Fibroblast of lung (primary cell): ENCODE measurements at places on chromosomes 7 and 10.
A peak's percentile ranks its signal among the peaks of the same experiment; 100 is the strongest.

DNA sequence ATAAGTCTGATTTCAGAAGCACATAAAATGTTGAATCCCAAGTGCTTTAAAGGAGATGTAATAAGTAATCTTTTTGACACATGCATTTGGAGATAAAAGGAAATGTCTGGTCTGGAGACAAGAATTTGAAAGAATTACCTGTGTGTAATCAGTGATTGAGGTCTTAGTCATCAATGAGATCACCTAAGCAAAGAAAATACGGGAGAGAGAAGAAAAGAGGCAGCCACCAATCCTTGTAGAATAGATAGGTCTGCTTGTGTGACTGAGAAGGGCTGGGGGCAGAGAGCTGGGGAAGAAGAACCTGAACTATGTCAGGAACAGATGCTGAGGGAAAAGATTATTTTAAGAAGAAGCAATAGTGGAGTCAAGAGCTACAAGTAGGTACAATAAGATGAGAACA lies 49.3 kb upstream of the ITPRID1 start:
- no peak for DNase-seq

DNA sequence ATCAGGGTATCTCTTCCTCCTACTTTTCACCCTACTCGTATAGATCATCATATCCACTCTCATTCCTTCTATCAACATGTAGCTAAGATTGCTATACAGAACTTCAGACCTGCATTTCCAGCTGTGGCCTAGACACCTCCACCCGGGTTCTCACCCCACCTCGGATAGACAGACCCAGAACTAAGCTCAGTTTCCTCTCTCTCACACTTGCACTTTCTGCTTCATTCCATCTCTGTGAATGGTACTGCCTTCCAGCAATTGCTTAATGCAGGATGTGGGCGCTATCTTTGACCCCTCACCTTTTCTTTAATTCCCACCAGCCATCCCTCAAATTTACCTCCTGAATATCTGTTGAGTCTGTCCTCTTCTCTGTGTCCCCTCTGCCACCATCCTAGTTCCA lies 35.7 kb downstream of the AGK start:
- DNase-seq, result no peak

DNA sequence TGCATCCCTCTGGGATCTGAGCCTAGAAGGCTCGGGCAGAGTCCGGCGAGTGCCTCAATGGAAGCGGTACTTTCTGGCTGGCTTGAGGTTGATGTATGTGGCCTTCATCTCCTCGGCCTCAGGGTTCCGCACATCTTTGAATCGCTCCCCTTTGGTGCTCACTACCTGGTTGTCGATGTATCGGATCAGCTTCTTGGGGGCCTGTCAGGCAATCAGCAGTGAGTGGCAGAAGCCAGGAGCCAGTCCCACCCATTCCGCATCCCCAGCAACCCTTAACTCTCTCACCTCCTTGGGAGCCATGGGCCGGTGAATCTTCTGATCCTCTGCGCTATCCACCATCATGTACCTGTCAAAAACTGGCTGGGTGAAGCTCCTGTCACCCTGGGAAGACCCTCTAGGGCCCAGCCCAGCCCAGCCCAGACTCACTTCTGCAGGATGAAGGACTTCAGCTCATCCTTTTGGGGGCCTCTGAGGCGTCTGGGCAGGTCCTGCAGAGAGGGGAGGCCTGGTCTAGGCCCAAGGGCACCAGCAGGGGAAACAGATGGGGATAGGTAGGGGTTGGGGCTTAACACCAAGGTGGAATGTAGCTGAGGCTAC lies 2.8 kb downstream of the FBXL15 start:
- DNase-seq, result no peak

DNA sequence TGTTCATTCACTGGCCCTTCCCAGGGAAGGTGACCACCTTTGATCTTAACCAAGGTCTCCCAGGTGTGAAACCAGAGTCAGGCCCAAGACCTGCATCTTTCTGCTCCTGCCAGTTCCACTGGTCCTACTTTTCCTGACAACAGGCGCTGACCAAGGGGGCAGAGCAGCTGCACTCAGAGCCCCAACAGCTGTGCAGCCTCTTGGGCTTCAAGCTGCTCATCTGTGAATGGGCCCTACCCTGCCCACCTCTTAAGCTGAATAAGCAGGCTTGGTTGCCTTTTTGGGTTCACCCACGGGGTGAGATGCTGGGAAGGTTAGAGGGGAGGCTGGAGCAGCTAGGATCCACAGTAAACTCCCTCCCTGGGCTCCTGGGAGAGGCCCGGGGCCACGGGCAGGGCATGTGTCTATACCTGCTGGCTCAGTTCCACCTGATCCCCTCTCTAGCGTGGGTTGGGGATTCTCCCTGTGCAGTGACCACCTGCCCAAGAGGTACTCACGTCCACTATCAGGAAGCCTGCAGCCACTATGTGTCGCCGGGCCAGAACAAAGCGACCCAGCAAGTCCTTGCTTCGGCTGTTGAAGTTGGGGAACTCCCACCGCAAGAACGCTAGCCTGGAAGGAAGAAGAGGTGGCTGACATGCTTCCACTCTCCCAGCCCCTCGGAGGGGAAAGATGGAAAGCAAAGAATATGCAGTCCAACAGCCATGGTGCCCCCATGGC lies 10.6 kb downstream of the TBRG4 start:
- DNase-seq, result no peak

- DNase-seq, result no peak
Measured at GRCh38 chr10:111511751-111512150, 434.9 kb downstream of the ADRA2A start.

DNA sequence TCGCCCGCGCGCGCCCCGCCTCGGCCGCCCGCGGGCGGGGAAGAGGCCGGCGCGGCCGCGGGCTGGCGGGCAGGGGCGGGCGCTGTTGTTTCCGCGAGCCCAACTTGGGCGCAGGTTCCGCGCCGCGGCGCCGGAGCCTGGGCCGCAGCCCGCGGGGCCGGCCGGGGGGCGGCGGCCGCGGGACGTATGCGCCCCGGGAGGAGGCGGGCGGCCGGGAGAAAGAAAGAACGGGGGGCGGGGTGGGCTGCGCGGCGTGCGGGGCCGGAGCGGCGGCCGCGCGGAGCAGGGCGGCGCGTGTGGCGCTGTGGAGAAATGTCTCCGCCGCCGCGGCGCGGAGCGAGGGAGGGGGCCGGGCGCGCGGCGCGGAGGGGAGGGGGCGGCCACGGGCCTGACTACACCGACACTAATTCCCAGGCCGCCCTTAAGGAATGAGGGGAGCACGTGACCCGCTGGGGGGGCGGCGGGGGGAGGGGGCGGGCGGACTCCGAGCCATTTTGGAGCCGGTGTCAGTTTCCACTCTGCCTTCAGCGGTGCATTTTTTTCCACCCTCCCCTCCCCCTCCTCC lies at the start of gene BMI1:
BMI1 (plus strand) TSS at position 509 of the 565 bp plus-strand sequence. CDS start 5,351 bp downstream, outside the sequence.
- peak; percentile 77 for DNase-seq

- no peak for DNase-seq
Measured at GRCh38 chr7:47149208-47149839, 432.6 kb downstream of the TNS3 start.

DNA sequence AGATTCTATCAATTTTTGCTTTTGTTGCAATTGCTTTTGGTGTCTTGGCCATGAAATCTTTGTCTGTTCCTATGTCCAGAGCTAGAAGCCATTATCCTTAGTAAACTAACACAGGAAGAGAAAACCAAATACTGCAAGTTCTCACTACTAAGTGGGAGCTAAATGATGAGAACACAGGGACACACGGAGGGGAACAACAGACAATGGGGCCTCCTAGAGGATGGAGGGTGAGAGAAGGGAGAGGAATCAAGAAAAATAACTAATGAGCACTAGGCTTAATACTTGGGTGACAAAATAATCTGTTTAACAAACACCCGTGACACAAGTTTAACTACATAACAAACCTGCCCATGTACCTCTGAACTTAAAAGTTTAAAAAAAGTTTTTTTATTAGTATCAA lies 78.2 kb downstream of the ANKRD26 start:
- no peak for DNase-seq

DNA sequence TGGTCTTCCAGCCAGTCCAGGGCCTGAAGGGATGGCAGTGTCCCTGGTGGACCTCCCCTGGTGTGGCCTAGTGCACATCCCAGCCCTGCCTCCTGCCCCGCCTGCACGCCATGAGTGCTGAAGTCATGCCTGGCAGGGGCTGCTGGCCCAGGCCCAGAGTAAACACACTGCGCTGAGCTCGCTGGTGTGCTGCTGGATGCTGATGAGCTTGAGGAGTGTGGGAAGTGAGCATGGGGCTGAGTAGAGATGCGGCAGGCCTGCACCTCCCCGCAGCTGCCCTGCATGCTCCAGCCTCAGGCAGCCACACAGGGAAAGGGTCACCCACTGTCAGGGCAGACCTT lies 43.2 kb downstream of the HTRA1 start:
- DNase-seq, result peak; percentile 95

- peak; percentile 72 for DNase-seq
Measured at GRCh38 chr7:82740246-82740848, 296.8 kb upstream of the CACNA2D1 start.

- DNase-seq, result peak; percentile 59
Measured at GRCh38 chr10:22251751-22252223, 34.0 kb upstream of the EBLN1 start.

GRCh38 chr7:130890176-130891020 lies 156.4 kb upstream of the KLF14 start:
- DNase-seq, result no peak

GRCh38 chr7:18685971-18686370 lies 190.4 kb downstream of the HDAC9 start:
- DNase-seq, result peak; percentile 47

DNA sequence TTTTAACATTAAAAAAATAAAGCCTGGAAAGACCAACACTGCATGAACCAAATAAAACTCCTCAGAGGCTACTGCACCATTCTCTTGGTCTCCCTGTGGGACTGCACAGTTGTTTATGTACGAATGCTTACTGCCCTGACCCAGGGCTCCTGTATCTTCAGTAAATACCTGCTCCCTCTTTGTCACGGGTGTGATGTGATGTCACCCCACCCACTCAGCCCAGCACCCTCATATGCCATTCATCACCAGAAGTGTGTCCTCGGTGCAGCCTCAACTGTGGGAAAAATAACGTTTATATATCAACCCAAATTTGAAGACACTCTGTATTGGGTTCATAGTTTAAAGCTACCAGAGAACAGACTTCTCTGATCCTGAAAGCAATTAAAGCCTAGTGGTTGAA lies 14.0 kb upstream of the SH3PXD2A start:
- DNase-seq, result no peak

DNA sequence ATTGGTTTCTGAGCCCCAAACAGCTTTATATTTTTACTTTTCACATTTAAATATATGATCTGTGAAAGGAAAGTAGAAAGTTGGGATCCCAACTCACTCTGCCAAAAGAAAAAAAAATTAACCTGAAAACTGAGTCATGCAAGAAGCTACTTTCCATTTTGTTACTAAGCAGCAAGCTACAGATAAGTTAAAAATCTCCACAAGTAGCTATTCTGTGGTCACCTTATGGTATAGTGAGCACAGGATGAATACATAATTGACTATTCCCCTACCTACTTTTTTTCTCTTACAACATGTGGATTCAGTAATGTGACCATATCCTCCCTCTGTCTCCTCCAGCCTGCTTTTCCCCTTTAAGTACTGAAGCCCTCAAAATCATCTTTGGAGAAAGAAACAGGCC lies 30.3 kb upstream of the CREB3L2 start:
- no peak for DNase-seq

- DNase-seq, result no peak
Measured at GRCh38 chr10:59126991-59127390, 49.5 kb upstream of the PHYHIPL start.

- DNase-seq, result no peak
Measured at GRCh38 chr7:116317907-116318306, 107.6 kb downstream of the TES start.

DNA sequence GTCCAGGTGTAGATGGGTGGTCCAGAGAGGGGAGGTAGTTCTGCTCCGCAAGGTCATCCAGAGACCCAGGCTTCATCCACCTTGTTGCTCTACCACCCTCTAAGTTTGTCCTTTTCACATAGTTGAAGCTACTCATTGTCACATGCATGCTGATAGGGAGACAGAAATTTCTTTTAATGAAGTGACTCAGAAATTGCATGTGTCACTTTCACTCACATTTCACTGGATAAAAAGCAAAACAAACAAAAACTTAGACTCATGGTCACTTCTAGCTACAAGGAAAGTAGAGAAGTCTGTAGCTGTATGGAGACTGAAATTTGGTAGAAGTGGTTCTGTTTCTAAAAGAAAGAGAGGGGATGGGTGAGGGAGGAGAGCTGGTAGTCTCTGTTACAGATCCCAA lies 161.9 kb downstream of the SORCS3 start:
- no peak for DNase-seq

- no peak for DNase-seq
Measured at GRCh38 chr10:121566755-121567154, 31.5 kb downstream of the FGFR2 start.

- DNase-seq, result no peak
Measured at GRCh38 chr10:70272925-70273316, 10.9 kb downstream of the NPFFR1 start.

DNA sequence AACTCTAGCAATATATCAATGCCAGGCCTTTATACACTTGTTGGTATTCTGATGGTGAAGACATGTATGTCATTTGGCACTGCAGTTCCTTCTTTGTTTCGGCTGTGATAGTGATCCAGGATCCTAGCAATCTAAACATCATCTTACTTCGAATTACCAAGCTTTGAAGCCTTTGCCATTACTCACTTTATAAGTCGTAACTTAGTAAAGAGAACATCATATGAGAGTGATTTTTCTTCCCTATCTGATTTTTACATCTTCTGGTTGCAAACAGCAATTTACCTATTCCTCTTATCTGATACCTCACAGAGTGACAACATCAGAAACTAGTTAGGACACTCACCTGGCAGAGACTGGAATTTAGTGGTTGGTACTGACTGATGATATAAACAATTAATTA lies 7.6 kb upstream of the BPGM start:
- no peak for DNase-seq

GRCh38 chr10:110811791-110812581 lies 59.7 kb upstream of the PDCD4 start:
- no peak for DNase-seq

- DNase-seq, result no peak
Measured at GRCh38 chr10:3759397-3759796, 25.6 kb downstream of the KLF6 start.

GRCh38 chr7:90551036-90551435 lies 45.1 kb upstream of the CDK14 start:
- DNase-seq, result no peak

- DNase-seq, result peak; percentile 36
Measured at GRCh38 chr10:75293446-75293820, 57.7 kb upstream of the COMTD1 start.

DNA sequence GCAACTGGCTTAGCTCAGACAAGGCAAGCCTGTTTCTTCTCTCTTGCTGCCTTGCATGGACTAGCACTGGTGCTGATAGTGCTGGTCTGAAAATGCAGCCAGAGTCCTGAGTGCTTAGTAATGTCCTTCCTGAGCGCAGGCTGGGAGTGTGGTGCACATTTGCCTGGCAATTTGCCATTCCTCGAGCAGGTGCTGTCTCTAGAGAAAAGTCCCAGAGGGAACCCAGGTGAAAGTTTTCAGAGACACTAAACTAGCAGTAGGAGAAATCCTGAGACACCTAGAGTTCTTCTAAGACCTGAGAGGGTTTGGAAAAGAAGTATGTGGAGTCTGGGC lies 1.9 kb downstream of the SFTPD start:
- DNase-seq, result no peak
